Stimulated activated CD4-positive, alpha-beta T cell treated with anti-CD3 and anti-CD28 coated beads, Interleukin-1b, Interleukin-23, amount 100 ng/mL, for 1 hour (primary cell): ENCODE measurements at places on chromosomes 2 and 18.

- DNase-seq: no peak
These were observed 244.8 kb upstream of the SLC14A2 start for GRCh38 chr18:45370255-45371010.

- DNase-seq: no peak
These were observed 202.8 kb downstream of the VAPA start for GRCh38 chr18:10116574-10116973.

GRCh38 chr2:112633708-112634107 lies 12.0 kb upstream of the SLC20A1 start:
- DNase-seq: no peak

GRCh38 chr2:65371074-65371434 lies 61.3 kb downstream of the SPRED2 start:
- DNase-seq: no peak

DNA sequence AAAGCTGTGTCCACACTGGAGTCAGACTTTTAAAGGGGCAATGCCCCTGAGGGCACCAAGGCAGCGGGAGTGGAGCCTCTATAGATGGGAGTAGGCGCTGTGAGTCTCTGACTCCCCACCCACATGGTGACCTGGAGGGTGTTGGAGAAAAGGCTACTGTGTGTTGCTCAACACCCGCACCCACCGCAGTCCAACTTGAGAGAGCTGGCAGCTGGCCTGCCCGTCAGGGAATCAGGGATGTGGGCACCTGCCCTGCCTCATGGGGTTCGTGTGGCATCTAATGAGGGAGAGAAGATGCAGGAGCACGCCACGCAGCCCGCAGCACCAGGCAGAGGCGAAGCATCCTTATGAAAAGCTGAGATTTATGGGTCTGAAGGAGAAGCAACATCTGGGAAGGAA lies 84.2 kb downstream of the KLHL29 start:
- DNase-seq: no peak

GRCh38 chr2:227163485-227163997 lies 464 bp downstream of the COL4A4 start:
- no peak for DNase-seq

GRCh38 chr2:231467613-231468530 lies 3.6 kb upstream of the NCL start:
- no peak for DNase-seq

DNA sequence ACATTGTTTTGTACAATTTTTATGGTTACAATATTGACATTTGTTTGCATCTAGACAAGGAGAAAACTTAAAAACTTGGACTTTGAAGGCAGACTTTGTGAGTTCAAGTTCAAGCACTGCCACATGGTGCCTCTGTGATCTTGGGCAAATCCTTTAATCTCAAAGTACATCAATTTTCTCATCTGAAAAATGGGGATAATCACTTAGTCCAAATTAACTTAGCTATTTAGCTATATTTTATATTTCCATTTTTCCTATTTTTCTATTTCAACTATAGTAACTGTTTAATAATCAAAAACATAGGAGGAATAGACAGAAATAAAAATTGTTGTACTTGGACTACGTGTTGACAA lies 38.7 kb downstream of the IL1R2 start:
- no peak for DNase-seq

- no peak for DNase-seq
These were observed 2177.9 kb upstream of the CELF4 start for GRCh38 chr18:39743463-39743862.

DNA sequence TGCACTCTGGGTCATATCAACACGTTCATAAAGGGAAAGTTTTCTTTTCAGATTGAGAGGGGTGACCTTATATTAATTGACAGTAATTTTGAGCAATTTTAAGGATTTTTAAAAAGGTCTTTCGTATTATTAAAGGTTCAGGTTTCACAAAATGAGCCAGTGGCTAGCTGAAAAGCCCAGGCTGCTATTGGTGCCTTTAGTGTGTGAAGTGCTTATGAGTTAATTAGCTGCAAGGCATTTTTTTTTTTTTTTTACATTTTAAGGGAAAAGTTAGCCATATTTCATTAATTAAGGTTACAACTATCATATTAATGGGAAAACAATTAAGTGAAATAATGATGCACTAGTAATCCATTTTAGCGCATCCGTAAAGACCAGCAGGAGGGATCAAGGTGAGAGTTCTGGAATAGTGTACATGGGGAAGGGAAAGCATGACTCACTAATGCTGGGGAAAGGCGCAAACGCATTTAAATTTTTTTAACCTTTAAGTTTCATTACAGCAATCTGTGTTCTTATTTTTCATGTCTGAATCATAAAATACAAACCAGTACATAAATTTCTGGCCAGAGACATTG lies 200.0 kb downstream of the ZNF407 start:
- DNase-seq: no peak

GRCh38 chr2:216030216-216030615 lies 16.9 kb upstream of the MREG start:
- no peak for DNase-seq

- DNase-seq: no peak
These were observed 24.9 kb downstream of the MTA3 start for GRCh38 chr2:42593282-42593681.

GRCh38 chr18:48629730-48630324 lies 91.0 kb downstream of the CTIF start:
- no peak for DNase-seq

- no peak for DNase-seq
These were observed 26.1 kb downstream of the TMEM247 start for GRCh38 chr2:46505472-46505783.

DNA sequence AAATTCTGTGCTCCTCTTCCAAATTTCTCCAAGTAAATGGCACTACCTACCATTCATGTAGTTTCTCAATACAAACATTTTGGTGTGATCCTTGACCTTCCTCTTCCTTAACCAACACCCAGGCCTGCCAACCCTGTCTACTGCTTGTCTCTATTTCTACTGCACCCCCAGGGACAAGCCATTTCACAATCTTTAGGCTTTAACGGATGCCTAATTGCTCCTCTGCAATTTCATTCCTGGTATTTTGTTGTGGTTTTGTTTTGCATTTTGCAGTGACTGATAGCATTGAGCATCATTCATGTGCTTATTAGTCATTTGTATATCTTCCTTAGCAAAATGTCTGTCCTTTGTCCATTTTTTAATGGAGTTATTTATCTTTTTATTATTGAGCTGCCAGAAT lies 10.0 kb downstream of the FAP start:
- no peak for DNase-seq

GRCh38 chr2:235844561-235844960 lies 323.6 kb downstream of the GBX2 start:
- no peak for DNase-seq

DNA sequence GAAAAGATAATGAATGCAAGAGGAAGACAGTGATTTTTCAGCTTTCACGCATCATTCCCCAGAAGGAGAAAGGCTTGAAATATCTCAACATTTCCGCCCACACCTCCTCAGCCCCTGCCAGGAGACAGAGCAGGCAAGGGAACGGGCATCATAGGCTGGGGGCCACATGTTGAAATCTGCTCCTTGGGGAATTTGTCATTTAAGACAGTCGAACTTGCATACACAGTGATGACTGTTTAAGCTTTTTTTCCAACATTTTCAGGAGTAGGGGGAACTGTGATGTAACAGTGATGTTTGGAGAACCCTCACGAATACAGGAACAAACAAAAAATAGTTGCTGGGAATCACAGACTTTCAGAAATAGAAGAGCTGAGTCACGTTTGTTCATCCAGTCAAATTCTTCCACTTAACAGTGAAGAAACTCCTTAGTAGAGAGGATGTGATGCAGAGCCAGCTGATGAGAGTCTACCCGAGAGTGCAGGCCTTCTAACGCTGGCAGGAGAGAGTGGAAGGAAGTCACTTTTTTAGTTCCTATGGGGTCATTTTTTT lies 266.8 kb downstream of the ALPK2 start:
- no peak for DNase-seq

DNA sequence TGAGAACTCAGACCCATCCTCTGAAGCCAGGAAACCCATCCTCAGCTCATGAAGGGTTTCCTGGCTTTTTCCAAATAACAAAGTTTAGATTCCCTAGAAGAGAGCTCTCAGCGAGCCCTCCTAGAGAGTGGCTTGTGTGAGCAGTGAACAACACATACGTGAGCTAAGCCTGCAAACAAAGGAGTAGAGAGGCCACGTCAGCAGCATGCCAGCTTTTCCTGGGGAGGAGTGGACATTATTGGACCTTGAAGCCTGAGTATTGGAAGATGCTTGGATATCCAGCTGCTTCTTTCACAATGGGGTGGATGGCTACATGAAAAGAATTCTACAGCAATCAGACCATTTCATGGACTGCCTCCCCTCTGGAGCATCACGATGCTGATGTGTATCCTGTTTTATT lies 21.1 kb downstream of the KIF5C start:
- DNase-seq: no peak

- DNase-seq: no peak
These were observed 100.9 kb upstream of the CCDC150 start for GRCh38 chr2:196538646-196539045.

DNA sequence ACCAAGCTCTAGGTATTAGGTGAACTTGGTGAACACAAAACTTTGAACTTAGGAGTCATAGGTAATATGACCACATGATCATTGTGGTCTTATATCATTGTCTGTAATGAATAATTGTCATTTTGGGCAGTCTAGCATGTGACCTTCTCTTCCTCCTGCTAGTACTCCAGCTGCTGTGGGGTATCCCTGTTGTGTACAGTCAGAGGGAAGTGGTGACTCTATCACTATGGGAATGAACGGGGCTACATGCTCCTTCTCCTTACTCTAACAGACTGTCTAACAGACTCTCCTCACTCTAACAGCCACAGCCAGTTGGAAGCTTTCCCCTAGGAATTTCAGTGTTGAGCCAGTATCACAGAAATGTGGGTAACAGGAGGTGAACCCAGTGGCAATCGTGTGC lies 68.2 kb upstream of the NEDD4L start:
- no peak for DNase-seq

DNA sequence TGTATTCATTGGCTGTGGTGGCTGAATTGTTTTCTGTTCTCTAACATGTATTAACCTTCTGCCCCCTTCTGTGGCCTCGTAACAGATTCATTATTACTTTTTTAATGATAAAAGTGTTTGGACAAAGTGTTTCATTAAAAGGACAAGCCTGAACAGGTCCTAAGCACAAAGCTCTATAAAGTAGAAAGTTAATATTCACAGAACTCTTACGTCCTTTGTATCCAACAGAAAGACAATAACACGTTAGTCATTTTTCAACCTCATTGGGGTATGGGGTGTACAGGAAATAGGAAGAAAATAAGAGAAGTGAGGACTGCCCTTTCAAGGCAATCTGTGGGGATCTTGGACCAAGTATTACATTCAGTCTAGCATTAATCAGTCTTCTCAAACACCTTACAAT lies 105.5 kb upstream of the RGPD4 start:
- DNase-seq: no peak

- no peak for DNase-seq
These were observed 73.4 kb upstream of the SMAD7 start for GRCh38 chr18:49023938-49024803.

- DNase-seq: no peak
These were observed 147.3 kb downstream of the ZFP36L2 start for GRCh38 chr2:43078781-43079755.

DNA sequence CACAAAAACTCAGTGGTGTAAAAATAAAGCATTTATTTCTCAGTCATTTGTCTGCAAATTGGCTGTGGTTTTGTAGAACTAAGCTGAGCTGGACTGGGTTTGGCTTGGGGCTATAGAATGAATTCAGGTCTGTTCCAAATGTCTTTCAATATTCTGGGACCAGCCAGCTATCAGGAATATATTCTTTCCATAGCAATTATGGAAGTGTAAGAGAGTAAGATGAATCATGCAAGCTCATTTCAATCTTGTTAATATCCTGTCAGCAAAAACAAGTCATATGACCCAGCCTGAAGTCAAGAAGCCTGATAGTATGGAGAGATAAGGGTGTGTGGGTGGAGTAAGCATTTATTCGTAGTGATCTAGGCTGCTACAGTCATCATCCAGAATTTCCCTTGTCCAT lies 481.0 kb upstream of the CDH2 start:
- no peak for DNase-seq

- DNase-seq: no peak
These were observed 423.6 kb downstream of the ZNF521 start for GRCh38 chr18:24928301-24928878.

- DNase-seq: no peak
These were observed 88.4 kb upstream of the RND3 start for GRCh38 chr2:150575861-150576260.

GRCh38 chr2:185279999-185280398 lies 458.6 kb upstream of the FSIP2 start:
- DNase-seq: no peak

- no peak for DNase-seq
These were observed 95.3 kb downstream of the SMC6 start for GRCh38 chr2:17658251-17658843.

DNA sequence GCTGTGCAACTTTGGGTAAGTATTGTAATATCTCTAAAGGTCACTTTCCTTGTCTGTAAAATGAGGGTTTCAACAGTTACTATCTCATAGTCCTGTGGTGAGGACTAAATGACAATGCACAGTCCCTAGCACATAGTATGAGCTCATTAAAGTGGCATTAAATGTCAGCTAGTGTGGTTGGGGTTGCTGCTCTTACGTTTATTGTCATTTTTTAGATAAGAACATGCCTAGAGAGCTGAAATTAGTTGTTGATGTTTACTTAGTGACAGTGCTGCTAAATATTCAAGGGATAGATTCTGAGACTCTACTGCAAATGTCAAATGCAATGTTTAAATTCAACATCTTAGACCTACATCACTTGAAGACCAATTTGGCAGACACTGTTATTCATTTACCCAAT lies 356.1 kb upstream of the ETAA1 start:
- DNase-seq: no peak

- DNase-seq: no peak
These were observed 107.8 kb upstream of the XPO1 start for GRCh38 chr2:61645911-61646310.

GRCh38 chr18:46642561-46642960 lies 14.5 kb downstream of the LOXHD1 start:
- DNase-seq: no peak

DNA sequence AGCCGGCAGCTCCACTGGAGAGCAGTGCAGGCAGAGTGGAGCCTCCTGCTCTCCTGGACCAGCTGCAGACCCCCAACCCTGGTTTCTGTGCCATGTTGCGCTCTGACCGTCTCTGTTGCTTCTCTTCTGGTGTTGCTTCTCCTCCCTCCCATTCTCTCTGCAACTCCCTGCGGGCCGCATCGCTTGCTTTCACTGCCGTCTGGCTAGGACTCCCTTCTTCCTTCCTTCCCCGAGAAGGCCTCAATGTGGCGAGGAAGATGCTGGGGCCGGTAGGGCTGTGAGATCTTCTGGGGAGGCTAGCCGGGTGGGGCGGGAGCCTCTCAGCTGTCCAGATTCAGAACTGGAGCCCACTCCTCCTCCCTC lies 6.2 kb downstream of the DNAJB2 start:
- DNase-seq: no peak

GRCh38 chr18:41660654-41661053 lies 294.4 kb upstream of the PIK3C3 start:
- DNase-seq: no peak

DNA sequence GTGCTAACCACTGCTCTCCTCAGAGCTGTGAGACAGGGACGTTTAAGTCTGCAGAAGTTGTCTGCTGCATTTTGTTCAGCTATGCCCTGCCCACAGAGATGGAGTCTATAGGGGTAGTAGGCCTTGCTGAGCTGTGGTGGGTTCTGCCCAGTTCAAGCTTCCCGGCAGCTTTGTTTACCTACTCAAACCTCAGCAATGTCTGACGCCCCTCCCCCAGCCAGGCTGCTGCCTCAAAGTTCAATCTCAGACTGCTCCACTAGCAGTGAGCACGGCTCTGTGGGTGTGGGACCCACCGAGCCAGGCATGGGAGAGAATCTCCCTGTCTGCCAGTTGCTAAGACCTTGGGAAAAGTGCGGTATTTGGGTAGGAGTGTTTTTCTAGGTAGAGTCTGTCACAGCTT lies 387.8 kb upstream of the SLC39A10 start:
- no peak for DNase-seq
